ENCODE measurements at places on chromosomes 3 and 15.

DNA sequence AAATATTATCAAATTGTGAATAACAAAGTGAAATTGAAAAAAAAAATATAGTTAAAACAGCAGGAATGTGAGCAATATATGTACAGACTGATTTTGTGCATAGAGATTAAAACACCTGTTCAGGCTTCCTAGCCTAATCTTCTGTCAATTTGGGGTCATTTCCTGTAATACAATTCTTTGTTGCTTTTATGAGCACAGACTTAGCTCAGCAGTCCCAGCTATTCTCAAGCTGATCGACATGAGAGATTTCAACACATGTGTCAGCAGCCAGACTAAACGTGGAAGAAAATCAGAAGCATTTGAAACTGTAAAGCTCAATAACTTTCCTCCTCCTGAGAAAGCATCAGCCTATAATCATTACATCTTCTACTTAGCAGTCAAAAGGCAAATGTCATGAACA lies 1.6 kb upstream of the FHIT start:
- DNase-seq: no peak

DNA sequence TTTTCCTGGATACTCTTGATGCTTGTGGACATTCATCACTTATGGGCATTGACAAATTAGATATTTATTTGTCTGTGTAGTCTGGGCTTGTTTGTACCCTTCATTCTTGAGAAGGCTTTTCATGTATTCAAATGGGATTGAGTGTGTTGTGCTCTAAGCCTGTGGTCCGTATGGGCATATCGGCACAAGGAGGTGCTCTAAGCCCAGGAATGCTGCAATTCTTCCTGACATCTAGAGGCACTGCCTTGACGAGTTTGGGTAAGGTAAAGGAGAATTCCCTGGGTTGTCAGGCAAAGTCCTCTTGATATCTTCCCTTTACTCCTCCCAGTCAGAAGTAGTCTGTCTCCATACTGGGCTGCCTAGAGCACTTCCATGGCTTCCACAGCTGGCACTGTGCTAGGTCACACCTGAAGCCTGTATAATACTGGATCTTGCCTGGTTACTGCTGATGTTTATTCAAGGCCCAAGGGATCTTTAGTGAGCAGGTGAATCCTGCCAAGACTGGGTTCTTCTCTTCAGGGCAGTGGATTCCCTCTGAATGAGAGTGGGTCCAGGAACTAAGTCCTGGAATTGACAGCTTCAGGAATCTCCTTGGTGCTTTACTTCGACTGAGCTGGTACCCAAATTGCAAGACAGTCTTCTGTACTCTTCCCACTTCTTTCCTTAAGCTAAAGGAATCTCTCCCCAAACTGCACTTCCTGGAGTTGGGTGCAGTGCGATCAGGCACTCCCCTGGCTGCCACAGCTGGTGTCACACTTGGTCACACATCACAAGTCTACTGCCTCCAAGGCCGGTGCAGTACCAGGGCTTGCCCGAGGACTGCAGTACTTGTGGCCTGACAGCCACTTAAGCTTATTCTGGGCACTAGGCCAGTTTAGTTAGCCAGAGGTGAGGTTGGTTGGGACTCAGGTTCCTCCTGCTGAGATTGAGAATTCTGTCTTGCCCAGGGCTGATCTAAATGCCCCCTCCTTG lies 46.0 kb downstream of the GALK2 start:
- no peak for DNase-seq

DNA sequence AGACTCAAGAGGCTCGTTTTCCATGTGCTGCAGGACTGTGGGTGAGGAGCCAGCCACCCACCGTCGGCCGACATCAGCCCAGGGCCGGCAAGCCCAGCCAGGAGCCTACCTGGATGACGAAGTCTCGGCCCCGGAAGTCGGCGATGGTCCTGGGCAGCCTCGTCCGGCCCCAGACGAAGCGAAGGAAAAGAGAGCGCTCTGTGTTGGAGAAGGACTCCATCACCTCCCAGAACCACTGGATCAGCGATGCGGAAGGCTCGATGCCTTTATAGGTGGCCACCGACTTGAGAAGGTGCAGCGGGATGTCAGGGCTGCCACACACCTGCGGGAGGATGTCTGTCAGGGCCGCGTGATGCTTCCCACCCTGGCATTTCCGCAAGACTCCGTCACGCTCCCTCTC lies 13.8 kb upstream of the OCA2 start:
- no peak for DNase-seq

DNA sequence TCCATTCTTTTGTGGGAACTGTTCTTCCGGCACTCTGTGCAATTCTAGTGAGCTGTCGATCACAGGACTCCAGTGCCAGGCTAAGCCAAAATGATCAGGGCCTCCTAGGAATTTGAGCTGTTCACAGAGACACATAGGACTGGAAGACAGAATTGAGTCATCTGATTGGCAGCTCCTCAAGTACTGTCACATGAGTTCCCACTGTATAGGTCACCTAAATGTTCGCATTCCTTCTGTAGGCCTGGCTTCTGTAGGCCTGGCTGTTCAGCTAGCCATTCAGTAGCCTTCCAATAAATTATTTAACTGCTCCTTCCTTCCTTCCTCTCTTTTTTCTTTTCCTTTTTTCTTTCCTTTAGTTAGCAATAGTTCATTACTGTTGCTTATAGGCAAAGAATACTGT lies 4.3 kb downstream of the PROS1 start:
- peak; percentile 48 for DNase-seq

DNA sequence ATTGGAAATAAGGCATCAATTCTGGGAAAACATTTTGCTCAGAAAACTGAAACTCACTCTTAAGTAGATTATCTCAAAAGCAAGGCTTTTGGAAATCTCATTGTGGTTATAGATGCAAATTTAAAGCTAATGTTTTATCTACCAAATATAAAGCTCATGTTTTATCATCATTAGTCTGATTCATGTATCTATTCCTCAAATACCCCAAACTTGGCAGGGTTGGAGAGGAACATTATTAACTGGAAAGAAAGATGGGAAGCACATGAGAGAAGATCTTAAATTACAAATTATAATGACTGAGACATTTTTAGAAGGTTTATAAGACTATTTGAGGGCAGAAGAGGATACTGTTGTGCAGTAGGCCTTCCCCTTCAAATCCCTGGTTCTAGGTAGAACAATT lies 137.3 kb upstream of the TGFBR2 start:
- no peak for DNase-seq

GRCh38 chr3:46894256-46894655 lies 16.7 kb downstream of the PTH1R start:
- DNase-seq: no peak
